ENCODE measurements at places on chromosomes 1 and 21.
A peak's percentile ranks its signal among the peaks of the same experiment; 100 is the strongest.

GRCh38 chr21:44800971-44801467 lies 601 bp downstream of the UBE2G2 start:
- DNase-seq: no peak

DNA sequence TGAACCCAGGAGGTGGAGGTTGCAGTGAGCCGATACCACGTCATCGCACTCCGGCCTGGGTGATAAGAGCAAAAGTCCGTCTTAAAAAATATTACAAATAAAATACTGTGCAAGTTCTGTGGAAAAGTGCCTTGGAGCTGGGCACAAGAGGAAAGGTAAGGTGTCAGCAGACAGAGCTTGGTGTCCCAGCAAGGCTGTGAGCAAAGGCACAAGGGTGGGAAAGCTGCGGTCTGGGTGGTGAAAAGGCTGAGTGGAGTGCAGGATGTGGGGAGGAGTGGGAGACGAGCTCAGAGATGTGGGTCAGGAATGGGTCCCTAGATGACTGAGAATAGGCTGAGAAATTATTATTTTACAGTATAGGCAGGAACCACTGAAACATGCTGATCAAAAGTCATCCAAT lies 150.6 kb downstream of the RHOU start:
- no peak for DNase-seq

GRCh38 chr1:228030451-228031201 lies 23.8 kb downstream of the WNT3A start:
- DNase-seq: no peak

DNA sequence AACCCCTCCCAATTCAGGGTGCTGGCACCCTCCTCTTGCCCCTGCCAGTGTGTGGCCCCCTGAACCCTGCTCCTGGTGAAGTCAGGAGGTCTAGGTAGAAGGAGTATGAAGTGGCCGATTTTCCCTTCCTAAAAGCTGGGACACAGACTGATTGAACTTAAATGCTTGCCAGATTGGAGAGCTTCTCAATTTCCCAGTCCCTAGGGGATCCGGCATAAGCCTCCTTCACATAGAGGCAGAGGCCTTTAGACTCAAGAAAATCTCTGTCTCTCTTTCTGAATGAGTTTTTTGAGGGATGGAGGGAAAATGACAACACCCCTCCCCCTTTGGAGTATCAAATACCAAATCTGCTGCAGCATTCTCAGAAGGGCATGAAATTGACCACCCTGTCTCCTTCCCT lies 51.5 kb downstream of the SYT2 start:
- no peak for DNase-seq

DNA sequence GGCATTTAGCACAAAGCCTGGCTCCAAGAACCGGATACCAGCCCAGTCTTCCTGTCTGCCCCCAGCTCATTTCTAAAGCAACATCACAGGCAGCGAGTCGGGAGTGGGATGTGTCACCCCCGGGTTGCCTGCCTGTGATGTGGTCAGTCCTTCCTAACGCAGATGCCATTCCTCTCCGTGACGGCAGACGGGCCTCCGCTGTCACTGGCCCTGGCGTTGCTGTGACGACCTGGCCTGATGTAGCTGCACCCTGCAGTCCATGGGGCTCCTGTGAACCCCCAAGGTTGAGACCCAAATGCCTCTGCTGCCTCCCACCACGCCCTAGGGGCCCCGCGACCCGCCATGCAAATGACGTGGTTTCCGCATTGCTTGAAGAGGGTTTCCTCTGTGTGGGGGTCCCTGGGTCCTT lies 12.3 kb downstream of the TNFRSF1B start:
- DNase-seq: peak; percentile 66

DNA sequence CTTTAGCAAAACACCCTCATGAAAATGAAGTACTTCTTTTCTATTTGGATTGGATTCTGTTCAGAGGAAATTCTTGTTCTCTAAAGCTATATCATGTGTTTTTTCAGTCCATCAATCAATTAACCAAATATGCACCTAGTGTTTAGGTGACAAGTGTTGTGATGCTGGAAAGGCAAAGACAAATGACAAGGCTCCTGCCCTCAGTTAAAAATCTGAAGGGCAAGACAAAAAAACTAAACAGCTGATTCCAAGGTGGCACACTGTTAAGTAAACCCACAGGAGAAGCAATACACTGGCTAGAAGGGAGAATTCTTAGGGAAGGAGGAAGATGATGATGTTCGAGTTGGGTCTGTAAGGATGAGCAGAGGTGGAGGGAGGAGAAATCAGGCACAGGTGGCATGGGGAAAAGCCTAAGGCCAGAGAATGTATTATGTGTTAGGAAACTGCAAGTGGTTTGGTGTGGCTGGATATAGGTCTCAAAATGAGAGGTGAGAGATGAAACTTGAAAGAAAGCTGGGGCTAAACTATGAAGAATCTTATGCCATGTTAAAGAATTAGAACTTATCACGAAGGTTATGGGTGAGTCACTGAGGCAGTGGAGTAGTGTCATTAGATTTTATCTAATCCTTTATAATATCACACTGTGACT lies 51.8 kb upstream of the GFI1 start:
- DNase-seq: no peak

GRCh38 chr1:77415579-77415978 lies 133.8 kb downstream of the AK5 start:
- DNase-seq: no peak

GRCh38 chr1:88646476-88647248 lies 37.4 kb upstream of the PKN2 start:
- no peak for DNase-seq

GRCh38 chr21:38241029-38241740 lies 15.6 kb upstream of the KCNJ15 start:
- DNase-seq: no peak

- DNase-seq: no peak
These were observed 20.0 kb downstream of the ADARB1 start for GRCh38 chr21:45094412-45094811.

DNA sequence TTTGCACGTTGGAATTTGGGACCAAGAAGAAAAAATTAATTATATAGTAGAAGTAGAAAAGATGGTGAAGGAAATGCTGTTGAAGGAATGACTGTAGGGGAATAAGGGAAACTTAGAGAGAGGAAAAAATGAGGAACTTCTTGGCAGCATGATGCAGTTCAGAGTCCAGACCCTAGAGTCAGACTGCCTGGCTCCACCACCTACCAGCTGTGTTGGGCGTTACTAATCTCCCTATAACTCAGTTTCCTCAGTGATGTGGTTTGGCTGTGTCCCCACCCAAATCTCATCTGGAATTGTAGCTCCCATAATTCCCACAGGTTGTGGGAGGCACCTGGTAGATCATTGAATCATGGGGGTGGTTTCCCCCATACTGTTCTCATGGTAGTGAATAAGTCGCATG lies 1.3 kb upstream of the SELP start:
- no peak for DNase-seq

DNA sequence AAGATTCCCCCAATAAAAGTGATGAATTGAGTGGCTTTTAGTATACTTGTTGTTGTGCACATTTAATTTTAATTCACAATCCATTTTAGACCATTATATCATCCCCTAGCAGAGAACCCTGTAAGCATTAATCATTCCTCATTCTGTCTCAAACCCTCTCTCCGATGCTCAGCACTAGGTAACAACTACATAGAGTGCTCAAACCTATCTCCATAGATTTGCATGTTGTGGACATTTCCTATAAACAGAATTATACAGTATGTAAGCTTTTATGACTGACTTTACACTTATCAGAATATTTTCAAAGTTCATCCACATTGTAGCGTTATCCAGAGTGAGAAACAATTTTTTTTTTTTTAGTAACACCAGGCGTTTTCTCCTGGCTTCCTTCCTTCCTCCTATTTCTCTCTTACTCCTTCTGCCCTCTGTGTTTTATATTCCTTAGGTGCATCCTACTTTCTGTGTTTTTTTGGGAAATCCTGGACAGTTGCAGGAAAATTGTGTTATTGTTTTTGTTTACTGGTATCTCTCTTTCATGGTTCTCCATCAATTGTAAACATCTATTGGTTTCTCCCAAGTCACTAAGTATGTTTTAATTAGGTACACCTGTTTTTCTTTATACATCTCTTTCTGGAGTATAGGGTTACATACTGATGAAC lies 1528.0 kb upstream of the TPTE start:
- no peak for DNase-seq

DNA sequence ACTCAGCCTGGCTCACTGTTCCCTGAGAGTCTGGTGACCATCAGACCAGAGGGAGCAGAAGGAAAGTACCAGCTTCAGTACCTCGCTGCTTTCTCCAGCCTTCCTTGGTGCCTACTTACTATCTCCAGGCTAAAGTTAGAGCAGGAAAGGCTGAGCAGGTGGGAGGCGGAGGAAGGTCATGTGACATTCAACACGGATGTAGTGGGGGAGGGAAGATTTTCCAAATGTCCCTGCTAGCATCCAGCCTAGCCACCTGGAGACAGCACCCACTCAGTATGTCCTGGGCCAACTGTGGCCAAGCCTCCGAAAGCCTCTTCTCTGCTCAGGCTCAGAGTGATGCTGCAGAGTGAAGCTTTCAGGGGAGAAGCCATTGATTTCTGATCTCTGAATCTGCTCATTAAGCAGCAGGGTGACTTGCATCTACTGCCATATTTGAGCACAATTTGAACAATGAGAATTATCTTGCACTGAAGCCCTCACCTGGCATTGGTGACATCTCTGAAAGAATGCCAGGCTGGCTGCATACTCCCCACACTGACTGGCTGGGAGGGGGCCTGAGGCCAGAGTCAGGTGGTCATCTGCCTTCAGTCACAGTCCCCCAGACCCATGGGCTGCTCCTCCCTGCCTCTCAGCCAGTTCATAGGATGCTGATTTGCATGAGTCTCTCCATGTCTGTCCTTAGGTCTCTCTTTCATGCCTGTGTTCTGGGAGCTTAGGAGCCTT lies 86.2 kb downstream of the KCND3 start:
- no peak for DNase-seq

DNA sequence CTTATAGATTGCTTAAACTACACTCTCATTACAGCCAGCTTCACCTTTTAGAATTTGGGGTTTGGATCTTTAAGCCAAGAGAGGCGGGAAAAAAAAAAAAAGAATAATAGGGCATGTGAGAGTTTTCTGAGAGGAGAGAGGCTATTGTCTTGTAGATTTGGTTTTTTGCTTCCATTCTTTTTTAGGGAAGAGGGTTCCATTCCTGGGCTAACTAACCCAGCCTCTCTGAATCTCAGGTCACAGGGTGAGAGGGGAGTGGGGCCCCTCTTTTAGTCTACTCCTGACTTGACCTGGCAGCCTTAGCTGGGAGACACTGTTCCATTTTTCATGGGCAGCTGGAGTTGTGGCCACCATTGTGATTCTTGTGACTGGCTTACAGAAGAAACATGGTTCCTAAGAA lies 24.2 kb downstream of the PBX1 start:
- no peak for DNase-seq

- no peak for DNase-seq
These were observed 216.5 kb downstream of the PRDM2 start for GRCh38 chr1:13916530-13916929.

GRCh38 chr1:78543941-78544643 lies 53.3 kb downstream of the PTGFR start:
- no peak for DNase-seq

DNA sequence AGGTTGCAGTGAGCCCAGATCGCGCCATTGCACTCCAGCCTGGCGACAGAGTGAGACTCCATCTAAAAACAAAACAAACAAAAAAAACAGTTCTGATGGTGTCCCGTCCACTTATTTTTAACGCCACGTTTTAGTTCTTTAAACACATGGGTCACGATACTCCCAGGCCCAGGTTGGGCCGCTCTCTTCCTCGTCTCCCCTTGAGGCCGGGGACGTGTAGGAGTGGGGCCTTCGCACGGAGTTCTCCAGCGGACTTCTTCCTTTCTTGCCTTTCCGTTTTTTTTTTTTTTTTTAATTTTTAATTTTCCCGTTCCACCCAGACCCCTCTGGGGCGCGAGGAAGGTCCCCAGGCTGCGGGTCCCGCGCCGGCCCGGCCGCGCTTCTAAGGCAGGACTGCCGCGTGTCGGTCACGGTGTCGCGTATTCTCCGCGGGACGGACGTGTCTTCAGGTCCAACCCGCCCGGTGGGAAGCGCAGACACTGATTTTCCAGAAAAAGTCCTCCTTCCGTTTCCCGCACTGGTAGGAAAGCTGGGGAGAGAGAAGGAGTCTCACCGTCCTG lies 47.5 kb upstream of the SLC19A1 start:
- no peak for DNase-seq

- no peak for DNase-seq
These were observed 19.5 kb upstream of the PADI1 start for GRCh38 chr1:17185485-17185860.

DNA sequence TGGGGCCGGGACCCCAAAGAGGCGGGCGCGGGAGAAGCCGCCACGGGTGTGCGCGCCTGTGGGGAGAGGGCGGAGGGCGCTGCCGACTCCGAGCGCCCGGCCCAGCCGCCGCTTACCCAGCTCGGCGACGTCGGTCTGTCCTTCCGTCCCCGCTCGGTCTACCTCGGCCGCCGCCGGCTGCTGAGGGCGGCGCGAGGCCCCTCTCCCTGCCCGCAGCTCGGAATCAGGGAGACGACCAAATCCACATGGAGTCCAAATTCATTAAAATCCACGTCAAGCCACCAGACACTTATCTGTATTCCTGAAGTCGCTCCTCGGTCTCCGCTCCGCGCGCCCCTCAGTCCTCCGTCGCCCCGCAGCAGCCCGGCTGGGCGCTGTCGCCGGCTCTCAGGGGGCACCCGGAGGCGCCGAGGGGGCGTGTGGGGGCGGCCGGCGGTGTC lies 637 bp downstream of the PLXNA2 start:
- DNase-seq: no peak

DNA sequence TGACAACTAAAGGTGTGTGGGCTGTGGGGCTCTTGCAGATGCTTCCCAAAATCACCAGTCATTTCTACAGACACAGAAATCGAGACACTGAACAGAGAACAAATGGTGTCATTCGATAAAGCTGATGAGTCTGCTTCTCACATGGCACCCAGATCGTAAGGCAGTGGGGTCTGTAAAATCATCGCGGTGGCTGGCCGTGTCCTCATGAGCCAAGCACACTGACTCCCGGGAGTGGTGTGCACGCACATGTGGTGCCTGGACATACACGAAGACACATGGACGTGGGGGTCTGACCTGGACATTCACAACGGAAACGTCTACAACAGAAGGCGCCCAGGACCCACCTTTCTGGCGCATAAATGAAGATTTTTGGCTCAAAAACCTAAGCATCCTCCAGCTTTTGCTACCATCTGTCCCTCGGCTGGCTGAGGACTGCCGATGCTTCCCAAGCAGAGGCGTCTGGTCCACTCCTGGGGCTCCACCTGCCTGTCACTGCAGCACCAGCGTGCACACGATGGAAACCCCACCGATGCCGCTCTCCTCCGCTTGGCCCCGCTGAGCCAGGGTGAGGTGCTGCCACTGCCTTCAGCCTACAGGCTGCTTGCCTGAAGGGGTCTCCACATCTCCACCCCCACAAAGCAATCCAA lies 6.8 kb downstream of the SMIM1 start:
- no peak for DNase-seq

- DNase-seq: no peak
These were observed 5.7 kb upstream of the SVBP start for GRCh38 chr1:42822800-42823392.

All from stimulated activated CD8-positive, alpha-beta memory T cell treated with anti-CD3 and anti-CD28 coated beads, Interleukin-15, amount 100 ng/mL, for 1 hour (primary cell).